Activated CD8-positive, alpha-beta memory T cell treated with anti-CD3 and anti-CD28 coated beads for 48 hours (primary cell): ENCODE measurements at places on chromosomes 5 and 9.

DNA sequence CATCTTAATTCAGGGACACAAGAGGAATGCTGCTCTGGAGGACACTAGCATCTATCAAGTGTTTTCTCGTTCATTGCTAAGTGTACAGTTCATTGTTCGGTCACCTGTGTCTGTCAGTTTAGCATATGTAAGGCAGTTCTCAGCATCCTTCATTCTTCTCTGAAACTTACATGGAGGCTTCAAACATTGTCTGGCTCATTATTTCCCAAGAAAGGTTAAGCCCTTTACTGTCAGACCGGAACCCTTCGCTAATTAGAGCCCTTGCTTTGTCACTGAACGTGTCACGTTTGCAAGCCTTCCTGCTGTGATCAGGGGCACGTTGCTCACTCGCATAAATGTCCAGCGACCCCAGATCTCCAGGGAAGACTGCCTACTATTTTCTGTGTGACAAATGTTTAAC, 62.3 kb upstream of the RIOK2 start:
- DNase-seq: no peak

DNA sequence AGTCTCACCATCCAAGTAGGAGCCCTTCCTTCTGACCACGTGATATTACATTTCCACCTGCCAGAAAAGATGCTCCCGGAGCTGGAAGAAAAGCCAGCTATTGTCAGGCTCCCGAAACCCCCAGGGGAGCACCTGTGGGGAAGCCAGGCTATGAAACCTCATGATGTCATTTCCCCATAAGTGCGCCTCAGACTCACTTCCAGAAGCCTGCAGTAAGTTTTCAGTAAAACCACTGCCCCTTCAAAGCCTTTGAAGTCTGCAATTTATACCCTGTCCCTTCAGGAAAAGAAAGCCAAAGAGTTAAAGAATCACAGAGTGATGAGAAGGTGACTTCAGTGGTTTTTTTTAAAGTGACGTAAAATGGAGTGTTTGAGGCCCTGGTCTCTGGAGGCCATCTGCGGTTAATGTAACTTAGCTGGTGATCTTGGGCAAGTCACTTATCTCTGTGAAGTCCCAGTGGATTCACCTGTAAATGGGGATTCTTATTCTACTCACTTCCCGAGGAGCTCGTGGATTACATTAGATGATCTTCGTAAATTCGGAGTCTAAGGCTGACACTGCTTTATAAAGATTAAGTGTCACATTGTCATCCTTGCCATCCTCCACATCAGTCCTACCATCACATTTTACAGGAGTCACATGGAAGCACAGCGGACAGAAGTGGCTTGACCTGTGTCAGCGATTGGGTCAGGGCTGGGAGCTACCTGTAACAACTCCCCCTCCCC, 2.6 kb upstream of the SEMA6A start:
- no peak for DNase-seq

GRCh38 chr9:18921366-18922075, 111.5 kb downstream of the SAXO1 start:
- DNase-seq: no peak

DNA sequence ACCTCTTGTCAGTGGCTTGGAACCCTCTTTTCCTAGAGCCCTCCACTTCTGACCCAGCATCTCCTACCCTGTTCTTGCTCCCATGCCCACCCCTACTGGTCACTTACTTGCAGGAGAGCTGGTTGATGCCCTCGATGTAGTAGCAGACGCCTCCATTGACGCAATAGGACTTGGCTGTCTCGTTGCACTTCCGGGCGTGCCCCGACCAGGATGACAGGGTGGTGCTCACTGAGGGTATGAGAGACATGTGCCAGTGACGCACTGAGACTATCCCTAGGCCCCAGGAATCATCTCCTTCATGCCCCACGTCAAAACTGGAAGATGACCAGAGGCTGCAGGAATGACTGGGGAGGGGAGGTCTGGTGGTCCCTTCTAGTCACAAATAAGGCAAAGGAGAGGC, 76.0 kb downstream of the PSD2 start:
- no peak for DNase-seq

DNA sequence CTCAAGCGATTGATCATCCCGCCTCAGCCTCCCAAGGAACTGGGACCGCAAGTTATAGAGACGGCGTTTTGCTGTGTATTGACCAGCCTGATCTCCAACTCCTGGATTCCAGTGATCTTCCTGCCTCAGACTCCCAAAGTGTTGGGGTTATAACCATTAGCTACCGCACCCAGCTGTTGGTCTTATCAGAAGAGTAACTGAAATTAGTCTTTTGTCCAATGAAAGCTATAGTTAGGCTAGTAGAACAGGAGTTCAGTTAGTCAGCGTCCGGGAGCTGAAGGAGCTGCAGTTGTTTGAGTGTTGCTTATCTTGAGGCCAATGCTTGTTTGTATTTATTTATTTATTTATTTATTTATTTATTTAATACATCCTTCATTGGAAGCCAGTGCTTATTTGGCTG, 3.2 kb upstream of the MIGA2 start:
- DNase-seq: no peak

- no peak for DNase-seq
Measured at GRCh38 chr9:93601063-93601462, 24.7 kb downstream of the PHF2 start.

DNA sequence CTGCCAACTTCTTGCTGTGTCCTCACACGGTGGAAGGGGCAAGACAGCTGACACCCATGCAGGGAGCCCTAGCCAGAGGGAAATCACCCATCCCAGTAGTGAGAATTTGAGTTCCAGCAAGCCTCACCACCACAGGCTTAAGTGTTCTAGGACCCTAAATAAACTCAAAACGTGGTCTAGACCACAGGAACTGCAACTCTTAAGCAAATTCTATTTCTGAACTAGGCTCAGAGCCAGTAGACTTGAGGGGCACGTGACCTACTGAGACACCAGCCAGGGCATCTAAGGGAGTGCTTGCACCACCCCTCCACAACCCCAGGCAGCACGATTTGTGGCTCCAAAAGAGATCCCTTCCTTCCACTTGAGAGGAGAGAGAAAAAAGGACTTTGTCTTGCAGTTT, 96.0 kb upstream of the PHF24 start:
- DNase-seq: no peak
